SJSA1 (cell line): ENCODE measurements at places on chromosomes 3 and 15.

- no peak for DNase-seq
Observed at GRCh38 chr15:75809986-75810750, 33.1 kb upstream of the UBE2Q2 start.

DNA sequence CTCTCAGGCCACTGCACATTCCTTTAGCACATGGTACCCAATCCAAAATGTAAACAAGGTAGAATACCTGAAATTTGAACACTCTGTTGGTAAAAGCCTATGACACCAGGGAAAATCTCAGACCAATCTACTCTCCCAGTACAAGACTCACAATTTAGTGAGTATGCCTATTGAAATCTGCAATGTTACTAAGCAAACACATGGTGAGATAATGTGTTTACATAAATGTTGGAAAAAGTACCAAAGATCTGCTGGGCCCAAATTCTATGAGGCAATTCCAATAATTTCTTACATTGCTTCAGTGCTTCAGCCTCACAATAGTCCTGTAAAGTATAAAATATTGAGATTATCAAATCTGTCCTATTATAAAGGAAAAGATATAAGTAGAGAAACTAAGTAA, 536.1 kb downstream of the PYDC2 start:
- DNase-seq = no peak

DNA sequence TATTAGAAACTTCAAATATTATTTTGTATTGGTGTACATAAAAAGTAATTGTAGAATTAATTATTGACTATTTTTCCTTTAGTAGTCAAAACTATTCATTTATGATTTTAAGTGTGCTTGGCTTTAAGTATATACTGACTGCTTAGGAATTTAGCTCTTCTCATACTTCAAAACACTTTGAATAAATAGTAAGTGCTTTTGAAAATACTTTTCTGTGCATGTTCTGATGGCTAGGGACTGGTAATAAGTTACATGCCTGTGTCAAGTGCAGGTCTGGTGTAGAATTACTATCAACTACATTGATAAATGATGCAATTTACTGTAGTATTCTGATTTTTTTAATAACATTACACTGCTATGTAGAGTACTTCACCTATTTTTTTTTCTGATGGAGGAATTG, 397.6 kb upstream of the SGO1 start:
- DNase-seq = no peak

DNA sequence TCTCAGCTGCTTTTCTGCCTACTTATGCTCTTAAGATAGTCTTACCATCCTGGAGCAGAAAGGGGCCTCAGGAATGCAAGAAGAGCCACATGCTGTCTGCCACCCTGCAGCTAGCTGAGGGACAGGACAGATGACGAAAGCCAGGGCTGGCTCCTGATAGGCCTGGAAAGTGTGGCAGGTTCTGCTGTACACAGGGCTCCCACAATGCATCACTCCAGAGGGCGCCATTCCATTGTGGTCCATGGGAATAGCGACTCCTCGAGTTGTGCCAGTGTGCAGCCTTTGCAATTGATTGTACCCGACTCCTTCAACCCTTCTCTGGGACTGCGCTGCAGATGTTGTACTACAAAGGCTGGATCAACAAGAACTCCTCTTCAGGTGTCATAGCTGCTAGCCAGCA, 11.2 kb downstream of the ACAN start:
- DNase-seq = no peak

GRCh38 chr3:103446953-103447629, 1012.3 kb downstream of the ZPLD1 start:
- no peak for DNase-seq
